ENCODE measurements at places on chromosomes 1 and 21.

DNA sequence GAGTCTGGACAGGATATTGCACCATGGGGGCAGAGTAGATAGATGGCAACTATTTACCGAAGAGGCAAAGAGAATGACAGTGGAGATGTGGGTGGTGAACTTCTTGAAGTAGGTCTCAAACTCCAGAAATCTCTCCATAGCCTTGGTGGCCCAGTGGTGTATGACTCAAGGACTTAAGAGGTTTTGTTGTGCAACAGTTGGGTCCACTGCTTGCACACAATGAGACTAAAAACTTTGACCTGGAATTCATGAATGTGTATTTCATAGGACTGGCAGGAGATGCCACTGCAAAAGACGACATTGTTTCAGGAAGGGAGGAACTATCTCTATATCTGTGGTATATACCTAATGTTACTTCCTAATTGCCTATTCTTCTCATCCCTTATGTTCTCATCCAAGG is 75.9 kb downstream of the ZSCAN20 start:
- DNase-seq: no peak

GRCh38 chr1:220565670-220566069 is 37.7 kb downstream of the MARK1 start:
- no peak for DNase-seq

DNA sequence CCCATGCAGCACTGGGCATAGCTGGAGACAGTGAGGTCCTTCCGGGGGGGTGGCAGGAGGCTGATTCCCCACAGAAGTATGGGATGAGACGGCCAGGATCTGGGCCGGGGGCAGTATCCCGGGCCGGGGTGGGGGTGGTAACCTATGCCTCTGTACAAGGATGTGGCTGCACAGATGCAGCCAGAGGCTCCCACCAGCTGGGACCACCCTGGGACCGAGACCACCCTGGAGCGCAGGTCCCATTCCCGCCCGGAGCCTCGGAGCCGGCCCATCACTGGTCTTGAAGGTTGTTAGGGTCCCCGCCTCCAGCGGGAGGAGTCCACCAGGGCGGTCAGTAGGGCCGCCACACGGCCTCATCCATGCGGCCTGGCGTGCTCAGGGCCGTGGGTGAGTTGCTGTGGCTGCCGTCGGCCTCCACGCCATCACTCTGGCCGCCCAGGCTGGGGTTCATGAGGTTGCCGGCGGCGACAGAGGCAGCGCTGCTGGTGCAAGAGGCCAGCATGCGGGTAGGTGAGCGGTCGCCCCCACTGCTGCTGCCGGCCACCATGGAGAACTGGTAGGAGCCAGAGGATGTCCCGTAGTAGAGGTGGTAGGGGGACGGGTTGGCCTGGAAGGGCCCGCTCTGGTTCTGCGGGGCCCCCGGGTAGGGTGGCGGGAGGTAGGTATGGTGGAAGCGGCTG is 28.1 kb downstream of the RUNX3 start:
- peak; percentile 59 for DNase-seq

GRCh38 chr1:3750741-3751140 is 1.5 kb upstream of the CCDC27 start:
- DNase-seq: no peak

DNA sequence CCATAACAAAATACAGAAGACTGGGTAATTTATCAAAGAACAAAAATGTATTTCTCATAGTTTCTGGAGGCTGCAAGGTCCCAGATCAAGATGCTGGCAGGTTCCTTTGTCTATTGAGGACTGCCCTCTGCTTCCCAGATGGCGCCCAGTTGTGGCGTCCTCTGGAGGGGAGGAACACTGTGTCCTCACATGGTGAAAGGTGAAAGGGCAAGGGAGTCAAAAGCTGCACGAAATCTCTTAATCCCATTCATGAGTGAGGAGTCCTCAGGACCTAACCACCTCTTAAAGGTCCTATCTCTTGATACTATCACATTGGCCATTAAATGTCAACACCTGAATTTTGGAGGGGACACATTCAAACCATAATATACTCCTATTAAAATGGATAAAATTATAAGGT is 79.3 kb upstream of the IRF2BP2 start:
- DNase-seq: no peak

GRCh38 chr1:109274533-109275476 is 8.1 kb downstream of the PSRC1 start:
- DNase-seq: peak; percentile 89
